Caudate nucleus (tissue), 63 donors: ENCODE measurements at places on chromosomes 16 and 17.

DNA sequence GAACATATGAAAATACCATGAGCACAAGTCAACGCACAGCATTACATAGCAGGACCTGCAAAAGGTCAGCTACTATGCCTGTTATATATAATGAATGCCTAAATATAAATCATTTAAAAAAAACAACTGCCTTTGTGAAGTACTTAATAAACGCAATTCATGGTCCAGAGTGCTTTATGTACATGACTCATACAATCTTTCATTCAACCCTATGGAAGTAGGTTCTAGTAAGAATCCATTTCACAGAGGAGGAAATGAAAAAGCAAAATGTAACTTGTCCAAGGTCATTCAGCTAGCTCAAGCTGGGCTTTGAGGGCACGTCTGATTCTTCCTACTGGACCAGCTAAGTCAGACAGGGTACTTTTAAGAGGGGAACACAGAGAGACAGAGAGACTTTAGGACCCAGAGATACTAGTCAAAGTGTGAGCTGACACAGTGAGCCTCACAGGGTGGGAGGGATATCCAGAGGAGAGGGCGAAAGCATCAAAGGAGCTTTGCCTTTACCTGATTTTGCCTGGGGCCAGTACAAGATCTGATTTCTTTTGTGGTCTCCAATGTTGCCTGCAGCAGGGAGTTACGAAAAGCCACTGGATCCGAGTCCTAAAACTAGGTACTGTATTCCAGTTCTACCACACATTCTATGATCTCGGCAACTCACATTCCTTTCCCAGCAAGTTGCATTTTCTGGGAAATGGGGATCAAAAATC lies 83.4 kb upstream of the ZFHX3 start:
- no peak for DNase-seq

- DNase-seq = no peak
Observed at GRCh38 chr16:17327664-17328335, 143.0 kb downstream of the XYLT1 start.

DNA sequence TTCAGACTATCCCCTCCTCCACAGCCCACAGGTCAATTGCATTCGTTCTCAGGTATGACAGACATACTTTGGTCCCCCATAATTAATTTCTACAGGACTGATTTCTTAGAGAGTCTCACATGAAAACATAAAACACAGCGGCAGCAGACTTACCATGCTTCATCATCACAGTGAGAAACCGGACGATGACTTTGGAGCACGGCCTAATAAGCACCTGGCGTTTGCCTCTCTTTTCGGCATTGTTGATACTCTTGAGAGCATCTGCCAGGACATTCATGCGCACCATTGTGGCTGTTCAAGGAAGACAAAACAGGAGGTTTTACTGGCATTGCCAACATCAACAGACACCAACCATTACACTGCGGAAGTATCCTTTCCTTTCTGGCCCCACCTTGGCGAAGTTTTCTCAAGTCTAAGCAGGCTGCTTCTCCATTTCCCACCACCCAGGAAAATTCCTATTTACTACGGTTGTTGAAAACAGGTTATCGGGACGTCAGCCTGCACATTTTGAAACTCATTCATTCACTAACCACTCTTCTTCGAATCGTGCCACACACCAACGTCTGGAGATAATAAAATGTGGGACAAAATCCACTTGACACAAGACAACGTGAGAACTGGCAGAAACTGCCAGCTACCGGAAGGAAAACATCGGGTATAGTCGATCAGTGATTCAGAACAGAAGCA lies 1.2 kb downstream of the RPS15A start:
- DNase-seq = no peak

- no peak for DNase-seq
Observed at GRCh38 chr16:56481468-56482122, 30.2 kb downstream of the OGFOD1 start.

DNA sequence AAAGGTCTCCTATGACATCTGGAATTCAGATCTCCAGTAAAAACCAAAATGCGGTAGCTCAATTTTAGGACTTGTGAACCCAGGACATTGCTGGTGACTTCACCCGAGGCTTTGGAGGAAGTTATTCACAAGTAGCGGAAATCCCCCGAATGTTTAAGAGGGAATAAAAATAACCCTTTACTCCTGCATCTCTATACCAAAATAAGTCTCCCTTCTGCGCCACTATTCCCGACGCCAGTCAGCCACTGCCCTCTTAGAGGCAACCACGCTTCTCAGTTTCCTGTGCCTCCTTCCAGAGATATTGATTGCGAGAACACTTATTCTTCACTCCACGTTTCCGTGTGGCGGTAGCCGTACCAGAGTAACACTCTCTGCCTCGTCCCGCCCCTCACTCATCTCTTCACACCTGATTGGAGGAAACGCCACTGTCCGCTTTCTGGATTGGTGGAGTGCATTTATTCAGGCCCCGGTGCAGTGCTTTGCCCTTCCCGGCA lies 27.4 kb downstream of the EMP2 start:
- DNase-seq = no peak

DNA sequence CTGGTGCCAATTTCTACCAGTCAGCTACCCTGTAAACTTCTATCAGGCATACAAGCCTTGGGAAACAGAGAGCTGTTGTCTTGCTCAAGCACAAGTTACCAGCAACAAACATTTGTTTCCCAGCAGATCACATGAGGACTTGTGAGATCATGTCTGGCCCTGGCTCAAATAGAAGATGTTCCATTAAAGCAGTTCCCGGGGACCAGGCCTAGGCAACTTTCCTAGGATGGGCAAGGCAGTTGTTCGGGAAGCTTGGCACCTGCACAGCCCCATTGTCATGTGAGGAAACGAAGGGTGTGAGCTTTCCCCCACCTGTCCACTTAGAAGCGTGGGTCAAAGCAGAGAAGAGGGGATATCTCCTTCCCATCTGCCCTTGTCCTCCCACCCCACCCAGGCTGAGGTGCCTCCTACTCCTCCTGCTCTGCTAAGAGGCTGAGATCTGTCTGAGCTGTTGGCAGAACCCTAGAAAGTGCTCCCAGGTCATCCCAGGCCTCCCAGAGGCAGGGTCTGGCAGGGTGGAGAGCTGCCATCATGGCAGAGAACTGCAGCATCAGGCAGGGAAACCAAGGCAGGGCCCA lies 11.2 kb upstream of the SLC47A2 start:
- peak; percentile 47 for DNase-seq

- DNase-seq = no peak
Observed at GRCh38 chr16:58413359-58413758, 21.1 kb downstream of the GINS3 start.

GRCh38 chr17:59764292-59764741 lies 56.9 kb downstream of the VMP1 start:
- no peak for DNase-seq

DNA sequence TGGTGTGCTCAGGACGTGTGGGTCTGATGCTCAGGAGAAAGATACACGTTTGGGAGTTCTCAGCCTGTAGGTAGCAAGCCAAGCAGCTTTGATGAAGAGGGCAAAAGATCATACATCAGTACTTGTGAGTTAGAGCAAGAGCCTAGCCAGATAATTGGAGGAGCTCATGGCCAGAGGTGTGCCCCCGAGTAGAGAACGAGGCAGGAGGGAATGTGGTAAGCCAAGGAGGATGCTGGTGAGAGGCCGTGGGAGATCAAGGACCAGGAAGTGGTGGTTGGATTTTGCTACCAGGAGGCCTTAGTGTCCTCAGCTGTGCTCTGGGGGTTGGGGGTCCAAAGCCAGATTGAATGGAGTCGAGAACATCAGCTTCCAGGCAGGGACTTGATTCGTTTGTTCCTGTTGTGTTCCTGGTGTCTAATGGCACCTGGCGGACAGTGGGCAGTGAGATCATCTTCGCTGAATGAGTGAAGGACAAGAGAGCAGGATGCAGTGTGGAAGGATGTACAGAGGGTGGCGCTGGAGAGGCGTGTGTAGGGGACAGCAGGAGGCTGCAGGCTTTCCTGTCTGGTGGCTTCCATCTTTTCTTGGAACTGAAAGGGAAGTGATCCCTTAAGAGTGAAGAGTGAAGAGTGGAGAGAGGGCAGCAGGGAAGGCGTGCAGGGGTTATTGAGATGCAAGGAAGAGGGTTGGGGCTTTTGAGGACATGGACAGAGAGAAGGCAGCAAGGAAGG lies 11.6 kb downstream of the FBXL19 start:
- DNase-seq = no peak

- no peak for DNase-seq
Observed at GRCh38 chr16:3131755-3132377, 3.0 kb upstream of the ZNF213 start.

DNA sequence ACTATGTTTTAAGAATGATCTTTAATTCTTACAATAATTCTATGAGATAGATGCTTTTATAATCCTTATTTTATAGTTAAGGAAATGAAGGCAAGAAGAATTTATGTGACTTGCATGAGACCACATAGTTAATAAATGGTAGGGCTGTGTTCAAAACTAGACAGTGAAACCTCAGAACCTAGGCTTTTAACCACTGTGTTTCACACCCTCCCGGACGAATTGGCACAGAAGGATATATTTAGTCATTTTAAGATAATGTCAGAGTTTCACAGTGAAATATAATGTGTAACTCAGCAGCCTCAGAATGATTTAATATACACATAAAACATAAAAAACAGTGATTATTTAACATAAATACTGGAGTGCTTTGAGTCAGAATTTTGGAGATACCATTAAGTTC lies 57.0 kb downstream of the NSRP1 start:
- DNase-seq = no peak

- DNase-seq = no peak
Observed at GRCh38 chr17:37725021-37725595, 19.8 kb downstream of the HNF1B start.

GRCh38 chr16:31094088-31094423 lies 541 bp downstream of the VKORC1 start:
- DNase-seq = no peak

DNA sequence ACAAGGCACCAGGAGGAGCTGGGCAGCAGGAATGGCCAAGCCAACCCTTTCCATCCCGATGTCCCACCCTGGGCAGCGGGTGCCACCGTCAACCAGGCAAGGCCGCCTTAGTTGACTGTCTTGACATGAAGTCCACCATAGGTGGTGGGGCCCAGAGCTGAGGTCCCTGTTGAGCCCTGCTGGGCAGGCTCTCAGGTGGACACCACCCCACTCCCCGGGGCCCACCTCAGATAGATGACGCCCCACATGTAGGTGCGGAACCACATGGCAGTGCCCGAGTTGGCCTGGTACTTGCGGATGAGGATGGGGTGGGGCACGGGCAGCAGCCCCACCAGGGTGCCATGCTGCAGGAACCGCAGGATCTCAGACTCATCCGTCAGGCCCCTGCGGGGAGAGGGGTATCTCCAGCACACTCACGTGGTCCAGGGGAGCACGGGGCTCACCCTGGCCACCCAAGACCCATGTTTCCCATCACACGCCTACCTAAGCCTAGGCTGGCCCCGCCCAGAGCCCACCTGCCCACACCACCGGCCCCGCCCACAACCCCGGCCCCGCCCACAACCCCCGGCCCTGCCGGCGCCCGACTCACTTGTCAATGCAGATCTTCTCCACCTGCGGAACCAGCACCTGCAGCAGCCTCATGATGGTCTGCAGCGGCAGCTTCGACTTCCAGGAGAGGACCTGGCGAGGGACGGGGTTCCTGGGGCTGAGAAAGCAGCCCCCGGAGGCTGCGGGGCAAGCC lies 16.2 kb downstream of the OTOP3 start:
- no peak for DNase-seq

DNA sequence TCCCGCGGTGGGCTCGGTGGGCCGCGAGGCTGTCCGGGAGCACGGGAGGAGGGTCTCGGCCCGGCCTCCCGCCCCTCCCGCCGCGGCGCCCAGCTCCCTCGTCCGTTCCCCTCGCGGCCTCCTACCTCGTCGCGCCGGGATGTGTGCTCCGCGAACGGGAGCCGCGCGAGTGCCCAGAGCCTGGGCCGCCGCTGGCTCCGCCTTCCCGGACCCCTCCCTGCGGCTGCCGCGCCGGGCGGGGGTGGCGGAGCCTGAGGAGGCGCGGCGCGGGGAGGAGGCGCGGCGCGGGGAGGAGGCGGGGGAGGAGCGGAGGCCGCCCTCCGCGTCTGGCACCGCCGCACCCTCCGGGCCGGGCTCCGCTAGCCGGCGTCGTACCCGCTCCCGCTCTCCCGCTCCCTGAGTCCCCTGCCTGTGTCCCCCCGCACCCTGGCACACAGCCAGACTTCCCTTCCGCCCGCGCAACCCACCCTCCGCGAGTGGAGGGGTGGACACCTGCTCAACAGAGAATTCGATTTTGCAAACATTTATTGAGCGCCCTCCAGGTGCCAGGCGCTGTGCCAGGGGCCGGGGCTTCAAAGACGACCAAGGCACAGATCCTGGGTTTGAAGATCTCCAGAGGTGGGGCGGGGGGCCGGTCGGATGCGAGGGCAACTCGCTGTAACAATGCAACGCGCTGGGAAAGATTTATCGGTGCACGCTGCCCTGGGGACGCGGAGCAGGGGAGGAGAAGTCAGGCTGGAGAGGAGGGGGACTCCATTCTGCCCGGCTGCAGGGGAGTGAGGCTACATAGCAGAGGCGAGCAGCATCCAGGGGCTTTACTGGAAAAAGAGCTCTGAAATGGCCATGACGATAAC lies at the start of gene MPP3:
Gene MPP3, minus strand, starts transcription at position 171 of the 854 bp plus-strand sequence. CDS start 1,240 bp downstream, outside the sequence.
- DNase-seq = no peak

- no peak for DNase-seq
Observed at GRCh38 chr17:6780886-6781285, 4.9 kb downstream of the FBXO39 start.

GRCh38 chr16:69444873-69445517 lies 20.6 kb downstream of the CYB5B start:
- DNase-seq = peak; percentile 32

DNA sequence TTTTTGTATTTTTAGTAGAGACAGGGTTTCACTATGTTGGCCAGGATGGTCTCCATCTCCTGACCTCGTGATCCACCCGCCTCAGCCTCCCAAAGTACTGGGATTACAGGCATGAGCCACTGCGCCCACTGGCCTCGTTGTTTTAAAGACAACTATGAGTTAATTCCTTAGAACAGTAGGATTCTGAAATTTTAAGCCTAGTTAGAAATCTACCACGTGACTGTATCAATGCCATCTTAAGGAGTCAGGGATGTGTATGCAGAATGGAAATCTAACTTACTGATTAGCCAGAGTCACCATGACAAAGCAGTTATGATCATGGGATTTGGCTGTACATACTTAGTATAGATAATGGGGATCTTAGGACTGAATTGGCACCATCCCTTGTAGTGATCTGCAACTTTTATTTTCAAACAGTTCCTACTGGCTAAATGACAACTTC lies 2.8 kb downstream of the CEP20 start:
- no peak for DNase-seq

GRCh38 chr17:72843591-72843990 lies 248.9 kb downstream of the SLC39A11 start:
- DNase-seq = no peak

GRCh38 chr17:71919186-71919585 lies 201.6 kb upstream of the SOX9 start:
- DNase-seq = no peak

GRCh38 chr16:23145186-23145585 lies 4.1 kb downstream of the USP31 start:
- no peak for DNase-seq

DNA sequence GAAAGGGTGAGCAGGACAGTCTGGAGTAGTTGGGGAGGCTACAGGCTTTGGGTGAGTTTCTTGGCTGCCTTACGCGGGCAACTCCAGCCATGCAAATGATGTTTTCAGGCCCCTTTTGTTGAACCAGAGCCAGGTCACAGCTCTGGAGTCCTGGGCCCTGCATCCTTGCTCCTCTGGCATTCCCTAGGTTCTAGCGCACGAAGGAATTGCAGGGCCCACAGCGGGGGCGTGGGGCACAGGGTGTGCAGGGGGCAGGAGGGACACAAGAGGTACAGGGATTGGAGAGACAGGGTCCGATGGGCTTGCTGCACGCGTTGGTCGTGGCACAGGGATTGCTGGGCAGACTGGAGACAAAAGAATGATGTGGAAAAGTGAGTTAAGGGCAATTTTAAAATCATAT lies 3.6 kb downstream of the KRT31 start:
- DNase-seq = no peak
